ENCODE measurements at places on chromosomes 1 and 21.

- no peak for DNase-seq
Measured at GRCh38 chr1:42941640-42942330, 16.9 kb downstream of the SLC2A1 start.

DNA sequence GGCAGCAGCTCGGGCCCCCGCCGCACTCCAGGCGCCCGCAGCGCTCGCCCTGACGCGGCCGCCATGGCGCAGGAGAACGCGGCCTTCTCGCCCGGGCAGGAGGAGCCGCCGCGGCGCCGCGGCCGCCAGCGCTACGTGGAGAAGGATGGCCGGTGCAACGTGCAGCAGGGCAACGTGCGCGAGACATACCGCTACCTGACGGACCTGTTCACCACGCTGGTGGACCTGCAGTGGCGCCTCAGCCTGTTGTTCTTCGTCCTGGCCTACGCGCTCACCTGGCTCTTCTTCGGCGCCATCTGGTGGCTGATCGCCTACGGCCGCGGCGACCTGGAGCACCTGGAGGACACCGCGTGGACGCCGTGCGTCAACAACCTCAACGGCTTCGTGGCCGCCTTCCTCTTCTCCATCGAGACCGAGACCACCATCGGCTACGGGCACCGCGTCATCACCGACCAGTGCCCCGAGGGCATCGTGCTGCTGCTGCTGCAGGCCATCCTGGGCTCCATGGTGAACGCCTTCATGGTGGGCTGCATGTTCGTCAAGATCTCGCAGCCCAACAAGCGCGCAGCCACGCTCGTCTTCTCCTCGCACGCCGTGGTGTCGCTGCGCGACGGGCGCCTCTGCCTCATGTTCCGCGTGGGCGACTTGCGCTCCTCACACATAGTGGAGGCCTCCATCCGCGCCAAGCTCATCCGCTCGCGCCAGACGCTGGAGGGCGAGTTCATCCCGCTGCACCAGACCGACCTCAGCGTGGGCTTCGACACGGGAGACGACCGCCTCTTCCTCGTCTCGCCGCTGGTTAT, 2.8 kb downstream of the KCNJ9 start:
- DNase-seq, result no peak

GRCh38 chr1:150627826-150628410, 1.5 kb downstream of the ENSA start:
- no peak for DNase-seq

- DNase-seq, result no peak
Measured at GRCh38 chr1:159928491-159929050, 3.3 kb upstream of the TAGLN2 start.

- no peak for DNase-seq
Measured at GRCh38 chr1:68141071-68142021, 90.9 kb upstream of the DIRAS3 start.

GRCh38 chr1:184535191-184535970, 148.6 kb downstream of the C1orf21 start:
- DNase-seq, result no peak

GRCh38 chr21:34590520-34590919, 24.4 kb downstream of the RCAN1 start:
- no peak for DNase-seq

DNA sequence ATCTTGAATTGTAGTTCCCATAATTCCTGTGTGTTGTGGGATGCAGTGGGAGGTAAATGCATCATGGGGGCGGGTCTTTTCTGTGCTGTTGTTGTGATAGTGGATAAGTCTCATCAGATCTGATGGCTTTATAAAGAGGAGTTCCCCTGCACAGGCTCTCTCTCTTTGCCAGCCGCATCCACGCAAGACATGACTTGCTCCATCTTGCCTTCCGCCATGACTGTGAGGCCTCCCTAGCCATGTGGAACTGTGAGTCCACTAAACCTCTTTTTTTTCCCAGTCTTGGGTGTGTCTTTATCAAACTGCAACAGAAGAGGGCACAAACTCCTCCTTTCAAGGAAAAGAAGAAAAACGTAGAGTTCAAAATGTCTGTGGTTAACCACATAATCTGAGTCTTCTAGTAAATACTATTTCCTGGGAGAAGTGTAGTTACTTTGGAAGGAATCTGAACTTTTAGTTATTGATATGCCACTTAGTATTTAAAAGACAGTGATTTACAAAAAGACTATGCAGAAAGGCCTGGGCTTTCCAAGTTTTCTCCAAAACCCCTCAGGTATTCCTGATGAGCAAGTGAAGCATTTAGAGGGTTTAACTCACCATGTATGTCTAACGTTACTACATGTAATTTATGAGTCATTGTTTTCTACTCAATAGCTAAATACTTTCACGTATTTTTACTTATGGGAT, 10.0 kb downstream of the ADAMTS1 start:
- no peak for DNase-seq

- no peak for DNase-seq
Measured at GRCh38 chr1:26723013-26723991, 27.5 kb downstream of the ARID1A start.

- DNase-seq, result no peak
Measured at GRCh38 chr1:61496501-61496900, 228.4 kb downstream of the TM2D1 start.

DNA sequence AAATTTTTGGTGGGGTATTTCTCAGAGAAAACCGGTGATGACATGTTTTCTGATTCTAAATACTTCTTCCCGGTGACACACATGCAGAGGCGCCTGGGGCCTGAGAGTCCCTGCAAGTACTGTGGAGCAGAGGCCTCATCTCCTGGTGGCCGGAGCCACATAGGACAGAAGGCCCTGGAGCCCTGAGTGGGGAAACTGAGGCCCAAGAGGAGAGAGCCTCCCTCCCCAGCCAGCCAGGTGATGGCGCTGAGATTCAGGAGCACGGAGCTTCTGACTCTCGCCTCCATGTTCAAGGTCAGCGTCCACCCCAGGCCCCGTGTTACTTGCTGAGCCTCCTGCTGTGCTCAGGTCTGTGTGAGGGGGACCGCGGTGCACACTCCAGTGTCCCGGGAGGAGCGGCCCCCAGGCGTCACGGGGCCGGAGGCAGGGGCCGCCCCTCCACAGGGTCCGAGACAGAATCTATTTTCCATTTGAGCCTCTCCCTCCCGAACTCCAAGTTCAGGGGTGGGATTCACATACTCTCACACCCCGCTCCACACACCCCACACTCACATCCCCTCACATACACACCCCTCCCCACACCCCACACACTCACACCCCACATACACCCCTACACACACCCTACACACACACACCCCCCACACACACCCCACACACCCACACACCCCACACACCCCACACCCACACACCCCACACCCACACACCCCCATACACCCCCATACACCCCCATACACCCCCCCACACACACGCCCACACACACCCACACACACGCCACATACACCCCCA, 43.8 kb downstream of the SLX9 start:
- DNase-seq, result no peak

DNA sequence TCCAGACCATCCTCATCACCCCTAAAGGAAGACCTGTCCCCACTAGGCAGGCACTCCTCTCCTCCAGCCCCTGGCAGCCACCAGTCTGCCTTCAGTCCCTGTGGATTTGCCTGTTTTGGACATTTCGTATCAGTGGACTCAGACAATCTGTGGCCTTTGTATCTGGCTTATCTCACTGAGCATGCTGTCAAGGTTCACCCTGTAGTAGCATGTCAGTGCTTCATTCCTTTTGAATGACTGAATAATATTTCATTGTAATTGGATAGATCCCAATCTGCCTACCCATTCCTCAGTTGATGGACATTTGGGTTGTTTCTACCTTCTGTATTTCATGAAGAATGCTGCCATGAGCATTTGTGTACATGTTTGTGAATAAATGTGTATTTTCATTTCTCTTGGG, 32.9 kb upstream of the RNF187 start:
- no peak for DNase-seq

DNA sequence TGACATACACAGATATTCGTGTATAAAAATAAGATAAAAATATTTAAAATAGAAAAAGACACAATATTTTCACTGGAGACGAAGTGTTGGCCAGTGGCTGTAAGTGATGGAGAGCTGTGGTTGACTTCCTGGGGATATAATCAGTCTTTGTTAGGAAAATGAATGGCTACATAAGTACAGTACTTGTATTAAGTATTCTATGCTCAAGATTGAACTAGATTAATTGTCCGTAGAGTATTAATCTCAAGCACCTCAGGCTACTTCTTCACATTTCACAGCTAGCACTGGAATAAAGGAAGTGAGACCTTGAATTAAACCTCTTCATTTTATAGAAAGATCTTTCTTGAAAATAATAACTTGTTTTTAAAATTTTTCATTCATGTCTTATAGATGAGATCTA, 39.0 kb upstream of the RGS5 start:
- no peak for DNase-seq

- peak; percentile 77 for DNase-seq
Measured at GRCh38 chr1:211329764-211330201, 3.1 kb downstream of the TRAF5 start.

- DNase-seq, result no peak
Measured at GRCh38 chr1:162678439-162678838, 46.2 kb downstream of the DDR2 start.

GRCh38 chr21:44616591-44616926, 4.7 kb downstream of the KRTAP10-8 start:
- DNase-seq, result no peak

- DNase-seq, result no peak
Measured at GRCh38 chr1:168360151-168361021, 79.7 kb downstream of the TBX19 start.

DNA sequence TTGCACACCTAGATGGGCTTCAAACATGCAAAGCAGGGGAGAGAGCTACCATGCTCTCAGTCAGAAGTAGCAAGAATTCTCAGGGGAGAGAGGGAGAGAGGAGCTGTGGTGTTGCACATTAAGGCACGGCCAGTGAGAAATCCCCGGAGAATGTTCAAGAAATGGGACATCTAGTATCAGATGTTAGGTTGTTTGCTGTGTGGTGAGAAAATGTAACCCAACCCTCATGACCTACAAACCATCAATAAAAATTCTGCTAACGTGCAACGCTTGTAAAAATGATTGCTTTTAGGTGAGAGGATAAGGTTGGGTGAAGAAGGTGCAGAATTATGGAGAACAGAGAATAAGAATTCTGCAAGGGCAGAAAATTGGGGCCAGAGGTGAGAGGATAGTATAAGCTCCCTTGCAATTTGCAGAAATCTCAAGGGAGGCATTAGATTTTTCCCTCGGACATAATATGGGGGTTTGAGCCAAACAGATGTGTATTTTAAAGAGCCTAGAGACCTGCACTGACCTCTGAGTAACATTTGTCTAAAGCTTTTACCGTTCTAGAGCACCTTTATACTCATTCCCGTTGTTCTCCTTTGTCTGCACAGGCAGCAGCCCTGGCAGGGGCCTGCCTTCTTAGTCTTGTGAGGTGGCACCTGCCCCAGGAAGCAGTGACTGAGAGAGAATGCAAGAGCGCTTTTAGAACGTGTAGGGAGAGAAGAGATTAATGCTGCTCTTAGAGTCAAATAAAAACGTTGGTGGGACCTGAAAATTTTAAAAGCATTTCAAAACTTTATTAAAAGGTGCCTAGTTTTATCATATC, 25.4 kb upstream of the KIAA0040 start:
- peak; percentile 97 for DNase-seq

DNA sequence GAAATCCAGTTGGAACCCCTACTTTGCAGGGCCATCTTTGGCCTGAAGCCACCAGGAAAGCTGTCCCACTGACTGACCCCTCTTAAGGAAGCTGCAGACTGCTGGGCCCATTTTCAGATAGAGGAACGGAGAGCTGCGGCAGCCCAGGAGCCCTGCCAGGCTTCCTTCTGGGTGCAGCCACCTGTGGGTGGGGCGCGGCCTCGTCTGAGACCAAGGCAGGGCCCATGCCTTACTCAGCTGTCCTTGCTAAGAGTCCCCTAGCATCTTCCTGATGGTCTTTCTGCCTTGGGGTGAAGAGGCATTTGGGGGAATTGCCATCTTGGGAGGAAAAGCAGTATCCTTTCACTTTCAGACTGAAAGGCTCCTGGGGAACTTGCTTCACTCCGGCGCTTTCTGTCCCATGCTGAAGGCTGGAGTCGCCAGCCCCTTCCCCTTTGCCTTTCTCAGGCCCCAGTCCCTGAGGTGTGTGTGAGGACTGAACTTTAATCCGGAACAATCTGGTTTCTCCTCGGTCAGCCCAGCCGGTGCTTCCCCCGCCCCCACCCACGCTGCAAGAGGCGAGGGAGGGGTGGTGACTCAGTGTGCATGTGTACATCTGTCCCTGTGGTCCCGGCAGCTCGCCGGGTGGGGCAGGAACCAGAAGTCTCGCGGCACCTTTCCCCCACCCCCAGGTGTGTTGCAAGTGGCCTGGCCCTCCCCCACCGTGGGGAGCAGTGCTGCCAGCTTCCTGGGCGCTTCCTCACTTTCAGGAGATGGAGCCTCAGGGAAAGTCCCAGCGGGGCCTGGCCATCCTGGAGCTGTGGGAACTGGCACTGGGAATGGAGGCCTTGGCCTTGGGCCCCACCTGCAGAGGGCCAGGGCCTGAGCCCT, 5.1 kb downstream of the ZC3H12A start:
- DNase-seq, result peak; percentile 65

- DNase-seq, result no peak
Measured at GRCh38 chr1:220785166-220786056, 1.3 kb upstream of the MTARC1 start.

- DNase-seq, result no peak
Measured at GRCh38 chr1:229757226-229757625, 131.2 kb downstream of the URB2 start.

DNA sequence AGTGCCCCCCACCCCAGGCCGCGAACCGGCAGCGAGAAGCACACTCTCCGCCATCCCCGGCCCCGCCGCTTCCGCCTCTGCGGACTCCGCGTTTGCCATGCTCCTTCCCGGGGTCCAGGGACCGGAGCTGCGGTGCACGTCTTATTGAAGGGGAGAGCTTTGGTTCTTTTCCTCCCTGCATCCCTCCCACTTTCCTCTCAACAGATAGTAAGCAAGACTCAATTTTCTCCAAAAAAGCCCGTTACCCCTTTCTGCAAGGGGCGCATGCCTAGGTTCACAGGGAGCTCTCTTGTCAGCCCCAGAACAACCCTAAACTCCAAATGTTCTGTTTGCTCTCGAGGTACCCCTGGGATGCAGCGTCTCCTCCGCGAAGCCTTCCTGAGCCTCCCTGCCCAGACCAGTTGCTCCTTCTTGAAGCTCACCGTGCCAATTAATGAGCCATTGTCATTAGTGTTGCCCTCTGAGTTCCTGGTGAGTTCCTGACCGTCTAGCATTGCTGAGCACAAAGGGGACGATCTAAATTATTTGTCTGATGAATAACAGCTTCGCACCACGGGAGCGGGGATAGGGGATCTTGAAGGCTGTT, 8.1 kb downstream of the FOXD3 start:
- no peak for DNase-seq

- DNase-seq, result no peak
Measured at GRCh38 chr1:171973421-171973820, 132.1 kb downstream of the DNM3 start.

GRCh38 chr1:221204055-221204833, 325.0 kb downstream of the HLX start:
- no peak for DNase-seq

DNA sequence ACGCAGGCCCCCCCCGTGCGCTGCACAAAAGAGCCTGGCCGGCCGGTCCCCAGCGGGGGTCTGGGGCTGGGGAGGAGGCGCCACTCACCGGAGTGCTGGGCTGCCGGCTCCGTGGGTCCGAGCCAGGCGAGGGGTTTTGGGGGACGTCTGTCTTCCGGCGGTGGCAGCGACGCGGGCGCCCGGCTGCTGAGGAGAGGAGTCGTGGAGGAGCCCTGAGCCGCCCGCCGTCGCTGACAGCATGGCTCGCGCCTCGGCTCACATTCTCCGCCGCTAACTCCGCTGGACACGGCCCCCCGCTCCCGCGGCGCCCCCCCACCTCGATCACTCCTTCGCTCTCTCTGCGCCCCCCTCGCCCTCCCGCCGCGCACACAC, 649 bp downstream of the AHDC1 start:
- peak; percentile 76 for DNase-seq
